ENCODE measurements at places on chromosomes 6 and 20.

GRCh38 chr6:6654599-6655575, 66.4 kb downstream of the LY86 start:
- no peak for DNase-seq

DNA sequence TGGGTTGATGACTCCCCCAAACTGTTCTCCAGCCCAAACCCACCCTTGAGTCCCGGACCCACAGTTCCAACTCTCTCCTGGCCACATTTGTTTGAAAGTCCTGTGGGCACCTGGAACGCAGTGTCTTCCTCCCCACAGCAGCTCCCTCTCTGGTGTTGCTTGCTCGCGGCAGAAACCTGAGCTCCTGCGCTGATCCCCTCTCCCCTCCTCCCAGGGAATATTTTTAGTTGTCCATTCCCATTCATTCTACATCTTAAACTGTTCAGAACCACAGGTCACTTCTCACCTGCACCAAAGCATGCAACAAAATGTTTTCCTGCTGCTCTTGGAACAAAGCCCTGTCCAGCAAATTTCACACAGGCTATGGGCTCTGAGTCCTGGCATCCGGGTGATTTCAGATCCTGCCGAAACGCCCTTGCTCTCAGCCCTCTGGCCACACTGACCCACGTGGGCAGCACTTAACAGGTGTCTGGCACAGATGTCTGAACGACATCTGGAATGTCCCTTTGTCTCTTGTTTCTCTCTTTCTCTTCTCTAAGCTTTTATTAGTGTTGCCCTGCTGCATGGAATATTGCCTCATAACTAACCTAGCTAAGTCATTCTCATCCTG, 27.0 kb upstream of the PMEPA1 start:
- DNase-seq = no peak

GRCh38 chr6:75490706-75491105, 2.9 kb downstream of the FILIP1 start:
- no peak for DNase-seq

- no peak for DNase-seq
Measured at GRCh38 chr6:123648723-123649122, 12.0 kb upstream of the TRDN start.

GRCh38 chr6:149651056-149651455, 2.5 kb upstream of the KATNA1 start:
- DNase-seq = no peak

DNA sequence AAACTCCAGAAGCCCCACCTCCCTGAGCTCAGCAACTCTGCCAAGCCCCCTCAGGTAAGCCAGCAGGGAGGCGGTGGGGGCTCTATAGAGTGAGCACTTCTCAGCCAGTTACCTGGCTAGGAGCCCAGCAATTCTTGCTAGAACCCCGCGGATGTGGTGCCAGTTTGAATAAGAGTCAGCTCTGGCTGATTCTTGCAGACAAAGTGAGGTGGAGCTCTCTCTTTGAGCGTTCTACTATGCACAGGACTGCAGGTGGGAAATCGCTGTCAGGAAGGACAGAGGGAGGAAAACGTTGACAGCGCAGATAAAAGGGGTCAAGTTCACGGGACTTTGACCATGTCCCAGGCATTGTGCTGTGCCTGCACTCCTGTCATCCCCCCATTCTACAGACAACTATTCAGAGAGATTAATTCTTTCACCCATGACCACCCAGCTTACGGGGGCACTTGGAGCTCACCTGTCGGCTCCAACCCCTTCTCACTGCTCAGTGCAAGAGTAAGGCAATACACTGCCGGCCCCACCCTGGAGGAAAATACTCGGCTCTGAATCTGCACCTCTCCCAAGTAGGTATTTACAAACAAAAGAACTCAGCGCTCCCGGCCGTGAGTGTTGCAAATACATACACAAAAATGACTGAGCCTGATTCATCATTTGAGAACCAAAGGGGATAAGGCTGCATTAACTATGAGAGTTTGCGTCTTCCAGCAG, 92.9 kb downstream of the ANKRD60 start:
- no peak for DNase-seq

DNA sequence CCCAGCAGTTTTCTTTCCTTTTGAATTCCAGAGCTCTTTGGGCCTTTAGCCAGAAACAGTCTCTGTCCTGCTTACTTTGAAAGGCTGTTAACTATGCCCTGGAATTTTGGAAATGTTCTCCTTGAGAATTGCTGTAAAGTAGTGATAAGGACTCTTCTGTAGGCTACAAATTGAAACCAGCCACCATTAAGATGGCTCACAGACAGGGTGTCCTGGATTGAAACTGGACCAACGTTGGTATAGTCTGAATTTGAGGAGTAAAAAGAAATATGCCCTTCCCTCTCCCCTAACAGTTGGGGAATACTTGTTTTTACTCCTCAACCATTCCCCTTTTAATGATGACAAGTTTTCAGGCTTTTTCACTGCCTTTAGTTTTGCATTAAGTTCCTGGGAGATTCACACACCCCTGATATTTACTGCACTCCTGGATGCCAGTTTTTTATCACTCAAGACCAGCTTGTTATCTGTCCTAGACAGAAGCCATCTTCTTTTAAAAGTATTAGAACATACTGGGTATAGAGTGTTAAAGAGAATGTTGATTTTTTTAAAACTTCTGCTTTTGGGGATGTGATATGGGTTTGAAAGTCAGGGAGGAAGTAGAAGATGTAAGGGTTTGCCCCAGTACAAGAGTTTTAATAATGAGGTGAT, 21.9 kb downstream of the TOP1 start:
- no peak for DNase-seq

- no peak for DNase-seq
Measured at GRCh38 chr6:155223646-155224451, 40.0 kb upstream of the CLDN20 start.

DNA sequence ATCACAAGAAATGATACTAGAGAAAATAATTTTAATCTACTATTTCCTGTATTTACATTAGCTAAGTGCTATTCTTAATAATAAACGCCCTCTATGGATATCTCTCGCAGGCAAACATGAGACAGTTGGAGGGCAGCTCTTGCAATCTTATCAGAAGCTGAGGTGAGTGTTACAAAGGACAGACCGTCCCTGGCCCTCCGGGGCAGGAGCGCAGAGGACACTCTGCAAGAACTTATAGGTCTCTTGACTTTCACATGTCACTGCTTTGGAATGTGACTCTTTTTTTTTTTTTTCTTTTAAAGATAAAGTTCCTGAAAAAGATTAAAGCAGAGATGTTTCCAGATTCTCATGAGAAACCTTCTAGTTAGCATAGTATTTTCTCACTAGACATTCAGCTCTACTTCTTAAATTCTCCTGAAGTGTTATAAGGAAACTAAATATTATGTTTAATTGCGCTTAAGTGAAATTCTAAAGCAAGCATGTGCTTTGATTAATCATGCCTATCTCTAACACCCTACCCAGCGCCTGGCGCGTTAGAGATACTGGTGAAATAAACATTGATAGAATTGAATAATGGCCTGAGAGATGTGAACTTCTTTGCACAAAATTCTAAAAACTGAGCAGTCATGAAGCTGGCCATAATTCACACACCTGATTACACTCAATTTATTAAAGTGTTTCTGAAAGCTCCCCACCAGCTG, 57.4 kb downstream of the SYTL3 start:
- peak; percentile 41 for DNase-seq

DNA sequence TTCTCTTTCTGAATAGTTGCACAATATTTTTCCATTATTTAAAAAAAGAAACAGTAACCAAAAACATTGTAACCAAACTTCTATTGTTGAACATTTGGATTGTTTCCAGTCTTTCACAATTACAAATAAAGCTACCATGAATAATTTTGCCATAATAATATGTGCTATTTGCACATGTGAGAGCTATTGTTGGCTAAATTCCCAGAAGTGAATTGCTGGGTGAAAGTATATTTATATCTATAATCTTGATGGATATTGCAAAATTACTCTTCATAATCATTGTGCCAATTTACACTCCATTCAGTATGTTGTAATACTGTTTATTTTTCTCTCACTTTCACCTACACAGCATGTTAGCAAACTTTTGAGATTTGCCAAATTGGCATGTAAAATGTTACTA, 36.6 kb upstream of the SLC22A16 start:
- DNase-seq = peak; percentile 97

- no peak for DNase-seq
Measured at GRCh38 chr6:18667612-18668011, 280.5 kb downstream of the RNF144B start.

- DNase-seq = no peak
Measured at GRCh38 chr6:99019381-99019780, 71.6 kb upstream of the FBXL4 start.

DNA sequence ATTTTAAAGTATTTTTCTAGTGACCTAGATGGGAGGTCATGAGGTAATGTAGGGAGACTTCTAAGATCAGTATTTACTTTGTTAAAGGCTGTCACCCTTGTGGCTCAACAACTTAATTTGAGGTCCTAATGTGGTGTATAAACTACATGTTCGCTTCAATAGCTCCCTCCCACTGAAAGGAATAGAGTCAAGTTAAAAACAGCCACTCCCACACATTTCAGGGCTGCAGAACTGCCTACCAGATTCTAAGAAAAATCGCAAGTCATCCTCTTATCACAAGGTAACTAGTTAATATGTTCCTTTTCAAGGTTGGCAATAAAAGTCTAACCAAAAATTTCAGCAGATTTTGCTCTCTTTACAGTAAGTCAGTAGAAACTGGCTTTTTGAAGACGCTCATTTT, 15.1 kb downstream of the GSTA1 start:
- DNase-seq = no peak

DNA sequence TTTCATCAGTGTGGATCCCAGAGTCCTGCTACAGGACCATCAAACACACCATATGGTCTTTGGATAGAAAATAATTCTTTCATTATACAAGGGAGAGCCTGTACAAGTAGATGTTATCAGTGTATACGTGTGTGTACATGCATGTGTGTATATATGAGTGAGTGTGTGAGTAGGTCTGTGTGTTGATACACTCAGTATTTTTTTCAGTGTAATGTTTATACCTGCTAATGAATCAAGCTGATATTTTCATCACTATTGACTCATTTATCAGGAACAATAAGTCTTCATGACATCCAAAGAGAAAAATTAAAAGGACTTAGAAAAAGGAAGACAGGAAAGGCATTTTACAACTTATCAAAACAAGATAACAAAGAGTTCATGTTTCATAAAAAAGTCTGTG, 66.5 kb downstream of the EPM2A start:
- DNase-seq = peak; percentile 71

DNA sequence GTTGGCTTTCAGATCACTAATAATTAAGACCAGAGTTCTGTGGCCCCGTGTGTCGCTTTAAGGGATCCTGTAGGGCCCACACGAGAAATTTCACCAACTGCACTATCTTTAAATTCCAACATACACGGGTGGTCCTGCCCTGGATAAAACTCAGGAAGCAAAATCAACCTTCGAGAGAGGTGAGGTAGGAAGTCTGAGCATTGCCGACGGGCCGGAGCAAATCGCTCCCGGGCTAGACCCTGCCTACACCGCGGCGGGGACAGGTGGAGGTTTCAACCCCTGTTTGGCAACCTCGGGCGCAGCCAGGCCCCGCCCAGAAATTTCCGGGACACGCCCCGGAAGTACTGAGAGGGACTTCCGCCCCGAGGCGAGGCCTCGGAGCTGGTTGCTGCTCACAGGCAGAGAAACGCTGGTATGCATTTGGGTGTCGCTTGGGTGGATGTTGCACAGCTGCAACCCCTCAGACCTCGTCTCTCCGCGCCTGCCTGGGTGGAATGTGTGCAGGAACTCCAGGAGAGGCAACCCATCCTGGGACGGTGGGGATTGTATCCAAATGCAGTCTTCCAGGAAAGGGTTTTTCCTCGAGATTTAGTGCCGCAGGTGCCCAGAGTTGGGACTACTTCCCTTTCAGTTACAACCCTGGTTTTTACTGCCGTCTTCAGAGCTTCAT, 19.9 kb downstream of the ZKSCAN8 start:
- DNase-seq = no peak

GRCh38 chr6:117344444-117345291, 79.3 kb downstream of the VGLL2 start:
- no peak for DNase-seq

Data from dermis microvascular lymphatic vessel endothelial cell (primary cell).